Activated naive CD4-positive, alpha-beta T cell treated with anti-CD3 and anti-CD28 coated beads for 36 hours (primary cell): ENCODE measurements at places on chromosomes 1 and 21. TPM values are rescaled to one million over a fixed set of nuclear protein-coding genes. Genes with fewer than 3 reads are reported as not detected.

- no peak for DNase-seq
- H3K36me3 ChIP-seq: peaks cover 4% of the 10 kb centered on the region
- no peak overlapping the region for H3K4me3 ChIP-seq
- peaks cover 32% of the 10 kb centered on the region for H3K4me1 ChIP-seq
- H3K27me3 ChIP-seq: peaks cover 48% of the 10 kb centered on the region
Measured at GRCh38 chr1:218347336-218347722, 2.2 kb downstream of the TGFB2 start.

GRCh38 chr1:31507676-31508530 is 68.4 kb upstream of the TINAGL1 start:
- peaks cover 19% of the 10 kb centered on the region for H3K4me1 ChIP-seq
- H3K4me3 ChIP-seq: no peak overlapping the region
- no peaks in the 10 kb centered on the region for H3K27me3 ChIP-seq
- no peak overlapping the region for H3K27ac ChIP-seq
- DNase-seq: no peak

GRCh38 chr1:112110031-112110430 is 120.6 kb upstream of the KCND3 start:
- H3K27ac ChIP-seq: no peak overlapping the region
- H3K4me3 ChIP-seq: no peak overlapping the region
- H3K36me3 ChIP-seq: no peaks in the 10 kb centered on the region
- peaks cover 16% of the 10 kb centered on the region for H3K27me3 ChIP-seq
- no peak for DNase-seq

DNA sequence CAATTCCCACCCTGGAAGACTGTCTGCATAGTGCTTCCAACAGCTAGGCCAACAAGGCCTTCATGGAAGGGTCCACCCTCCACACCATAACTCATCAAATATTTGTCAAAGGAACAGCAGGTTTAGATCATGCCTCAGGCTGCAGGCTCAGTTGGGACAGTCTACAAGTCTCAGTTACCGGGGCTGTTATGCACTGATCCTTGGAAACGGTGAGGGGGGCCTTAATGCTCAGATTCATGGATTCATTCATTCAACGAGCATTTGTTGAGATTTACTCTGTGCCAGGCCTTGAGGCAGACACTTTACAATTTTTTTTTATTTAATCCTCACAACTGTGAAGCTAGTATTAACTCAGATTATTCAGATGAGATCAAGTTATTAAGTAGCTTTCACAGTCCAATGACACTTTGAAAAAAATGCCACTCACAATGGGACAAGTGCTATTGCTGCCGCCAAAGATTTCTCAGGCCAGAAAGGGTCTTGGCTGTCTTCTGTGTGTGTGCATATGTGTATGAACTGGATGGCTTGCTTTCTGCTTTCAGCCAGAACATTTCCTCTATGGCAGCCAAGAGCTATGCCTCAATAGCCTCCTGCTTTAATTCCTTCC is 8.9 kb upstream of the C1orf216 start:
- no peaks in the 10 kb centered on the region for H3K27me3 ChIP-seq
- H3K4me1 ChIP-seq: no peaks in the 10 kb centered on the region
- peaks cover 6% of the 10 kb centered on the region for H3K36me3 ChIP-seq
- no peak for DNase-seq
- H3K27ac ChIP-seq: no peak overlapping the region

DNA sequence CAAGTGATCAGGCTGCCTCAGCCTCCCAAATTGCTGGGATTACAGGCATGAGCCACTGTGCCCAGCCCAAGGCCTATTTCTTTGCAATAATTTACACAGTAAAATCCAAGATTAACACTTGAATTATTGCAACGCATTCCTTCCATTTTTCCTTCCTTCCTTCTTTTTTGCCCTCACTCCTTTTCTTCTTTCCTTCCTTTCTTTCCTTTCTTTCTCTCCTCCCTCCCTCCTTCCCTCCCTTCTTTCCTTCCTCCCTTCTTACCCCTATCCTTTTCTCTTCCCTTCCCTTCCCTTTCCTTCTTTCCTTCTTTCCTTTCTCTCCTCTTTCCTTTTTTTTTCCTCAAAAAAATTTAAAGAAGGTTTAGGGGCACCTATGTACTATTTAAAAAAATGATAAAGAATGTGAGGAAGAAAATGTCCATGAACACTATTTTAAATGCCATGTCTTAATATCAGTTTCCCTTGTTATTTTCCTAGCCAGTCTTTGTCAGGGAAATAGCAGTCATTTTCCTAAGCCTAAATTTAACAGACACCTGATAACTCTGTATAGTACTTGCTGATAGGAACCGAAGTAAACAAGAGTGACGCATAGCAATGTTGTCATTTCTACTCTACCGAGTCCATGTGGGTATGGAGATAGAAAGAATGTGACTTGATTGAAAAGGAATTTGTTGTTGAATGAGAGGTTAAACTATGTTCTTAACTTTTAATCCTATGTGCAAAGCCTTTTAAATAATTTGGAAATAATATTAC is 79.8 kb upstream of the HMCN1 start:
- H3K36me3 ChIP-seq: no peaks in the 10 kb centered on the region
- H3K4me3 ChIP-seq: no peak overlapping the region
- DNase-seq: no peak
- H3K27ac ChIP-seq: no peak overlapping the region
- H3K27me3 ChIP-seq: no peaks in the 10 kb centered on the region

DNA sequence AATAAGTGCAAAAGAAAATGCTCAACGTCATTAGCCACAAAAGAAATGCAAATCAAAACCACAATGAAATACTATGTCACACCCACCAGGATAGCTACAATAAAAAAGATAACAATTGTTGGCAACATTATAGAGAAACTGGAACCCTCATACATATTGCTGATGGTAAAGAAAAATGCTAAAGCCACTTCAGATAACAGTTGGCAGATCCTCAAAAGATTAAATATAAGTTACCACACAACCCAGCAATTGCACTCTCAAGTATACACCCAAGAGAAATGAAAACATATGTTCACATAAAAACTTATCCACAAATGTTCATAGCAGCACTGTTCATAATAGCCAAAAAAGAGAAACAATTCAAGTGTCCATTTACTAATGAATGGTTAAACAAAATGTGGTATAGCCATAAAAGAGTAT is 20.7 kb downstream of the TRIM33 start:
- no peak overlapping the region for H3K27ac ChIP-seq
- no peaks in the 10 kb centered on the region for H3K27me3 ChIP-seq
- DNase-seq: no peak
- H3K4me3 ChIP-seq: no peak overlapping the region

DNA sequence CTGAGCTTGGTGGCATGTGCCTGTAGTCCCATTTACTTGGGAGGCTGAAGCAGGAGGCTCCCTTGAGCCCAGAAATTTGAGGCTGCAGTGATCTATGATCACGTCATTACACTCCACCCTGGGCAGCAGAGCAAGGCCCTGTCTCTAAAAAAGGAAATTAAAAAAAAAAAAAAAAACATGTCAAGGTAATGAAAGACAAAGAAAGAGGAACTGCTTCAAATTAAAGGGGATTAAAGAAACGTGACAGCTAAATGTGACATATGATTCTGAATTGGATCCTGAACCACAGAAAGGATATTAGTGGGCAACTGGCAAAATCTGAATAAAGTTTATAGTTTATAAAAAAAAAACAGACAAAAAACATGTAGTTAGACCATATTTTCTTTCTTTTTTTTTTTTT is 3.8 kb upstream of the C2CD4D start:
- peaks cover 14% of the 10 kb centered on the region for H3K36me3 ChIP-seq
- peaks cover 34% of the 10 kb centered on the region for H3K4me1 ChIP-seq
- no peak overlapping the region for H3K27ac ChIP-seq
- H3K27me3 ChIP-seq: no peaks in the 10 kb centered on the region

DNA sequence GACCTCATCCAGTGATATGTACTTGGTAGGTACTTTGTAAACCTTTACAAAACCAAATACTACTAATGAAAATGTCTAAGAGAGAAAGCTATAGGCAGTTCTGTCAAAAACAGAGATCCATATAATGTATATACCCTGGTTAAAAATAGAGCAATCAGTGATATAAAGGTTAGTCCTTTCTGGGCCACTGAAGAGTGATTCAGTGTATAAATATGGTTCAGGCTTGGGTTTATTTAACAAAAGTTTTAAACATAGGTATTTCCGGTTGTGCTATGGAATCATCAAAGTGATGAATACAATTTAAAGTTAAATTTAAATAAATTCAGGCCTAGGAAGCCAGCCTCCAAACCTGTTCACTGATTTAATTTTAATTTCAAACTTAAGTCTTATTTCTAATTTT is 108.4 kb upstream of the DMRTA2 start:
- H3K4me3 ChIP-seq: no peak overlapping the region
- DNase-seq: no peak

DNA sequence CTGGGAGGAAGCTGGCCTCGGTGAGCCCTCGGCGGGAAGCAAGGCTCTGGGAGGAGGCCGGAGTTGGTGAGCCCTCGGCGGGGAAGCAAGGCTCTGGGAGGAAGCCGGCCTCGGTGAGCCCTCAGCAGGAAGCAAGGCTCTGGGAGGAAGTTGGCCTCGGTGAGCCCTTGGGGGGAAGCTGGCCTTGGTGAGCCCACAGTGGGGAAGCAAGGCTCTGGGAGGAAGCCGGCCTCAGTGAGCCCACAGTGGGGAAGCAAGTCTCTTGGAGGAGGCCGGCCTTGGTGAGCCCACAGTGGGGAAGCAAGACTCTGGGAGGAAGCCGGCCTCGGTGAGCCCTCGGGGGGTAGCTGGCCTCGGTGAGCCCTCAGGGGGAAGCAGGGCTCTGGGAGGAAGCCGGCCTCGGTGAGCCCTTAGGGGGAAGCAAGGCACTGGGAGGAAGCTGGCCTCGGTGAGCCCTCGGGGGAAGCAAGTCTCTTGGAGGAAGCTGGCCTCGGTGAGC is 36.0 kb downstream of the KRTAP10-1 start:
- H3K27ac ChIP-seq: no peak overlapping the region
- H3K4me3 ChIP-seq: no peak overlapping the region

GRCh38 chr1:6950001-6950765 is 164.9 kb downstream of the CAMTA1 start:
- no peaks in the 10 kb centered on the region for H3K27me3 ChIP-seq
- H3K36me3 ChIP-seq: no peaks in the 10 kb centered on the region
- no peak overlapping the region for H3K4me3 ChIP-seq
- DNase-seq: no peak
- H3K4me1 ChIP-seq: no peaks in the 10 kb centered on the region

- H3K36me3 ChIP-seq: no peaks in the 10 kb centered on the region
- no peak overlapping the region for H3K4me3 ChIP-seq
- H3K27me3 ChIP-seq: no peaks in the 10 kb centered on the region
- DNase-seq: peak; percentile 65
- H3K4me1 ChIP-seq: peaks cover 20% of the 10 kb centered on the region
- H3K27ac ChIP-seq: peak overlapping the region; percentile 63
Measured at GRCh38 chr21:45482899-45483821, 59.1 kb downstream of the SLC19A1 start.

DNA sequence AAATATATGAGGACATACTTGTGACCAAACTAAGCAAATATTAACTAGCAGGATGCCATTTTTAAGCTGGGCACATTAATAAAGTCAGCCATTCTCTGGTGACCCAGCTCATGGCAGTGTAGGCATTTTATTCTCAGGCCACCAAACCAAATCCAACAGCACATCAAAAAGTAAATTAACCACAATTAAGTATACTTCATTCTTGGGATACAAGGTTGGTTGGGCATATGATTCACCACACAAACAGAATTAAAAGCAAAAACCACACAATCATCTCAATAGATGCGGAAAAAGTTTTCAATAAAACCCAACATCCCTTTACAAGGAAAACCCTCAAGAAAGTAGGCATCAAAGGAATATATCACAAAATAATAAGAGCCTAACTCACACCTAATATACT is 101.3 kb downstream of the FAF1 start:
- no peak for DNase-seq
- H3K4me1 ChIP-seq: peaks cover 30% of the 10 kb centered on the region
- H3K27ac ChIP-seq: no peak overlapping the region
- H3K27me3 ChIP-seq: no peaks in the 10 kb centered on the region
- H3K36me3 ChIP-seq: peaks cover 27% of the 10 kb centered on the region
- H3K4me3 ChIP-seq: no peak overlapping the region

- peak overlapping the region; percentile 57 for H3K4me3 ChIP-seq
- peaks cover 53% of the 10 kb centered on the region for H3K4me1 ChIP-seq
- peak overlapping the region; percentile 83 for H3K27ac ChIP-seq
- DNase-seq: peak; percentile 79
- peaks cover 35% of the 10 kb centered on the region for H3K36me3 ChIP-seq
- H3K27me3 ChIP-seq: no peaks in the 10 kb centered on the region
Measured at GRCh38 chr1:52423771-52424170, 19.4 kb downstream of the PRPF38A start.

KCNK1 gene
- total RNA-seq: 0.21 TPM

GRCh38 chr1:73593364-73593763 is 604.6 kb downstream of the LRRIQ3 start:
- H3K4me1 ChIP-seq: no peaks in the 10 kb centered on the region
- no peak overlapping the region for H3K4me3 ChIP-seq
- DNase-seq: no peak
- no peaks in the 10 kb centered on the region for H3K36me3 ChIP-seq

GRCh38 chr1:99645699-99646531 is at the start of gene PALMD:
PALMD (plus strand) TSS chr1:99646113; CDS start chr1:99646318, 205 bp downstream.
- H3K27ac ChIP-seq: no peak within 1 kb of the TSS
- no peak within 1 kb of the TSS for H3K4me3 ChIP-seq
- H3K4me1 ChIP-seq: no peaks in the 10 kb centered on the region
- peaks cover 17% of the 10 kb centered on the region for H3K27me3 ChIP-seq
- no peaks in the 10 kb centered on the region for H3K36me3 ChIP-seq
- no peak for DNase-seq

GRCh38 chr1:85762804-85763203 is 54.6 kb upstream of the ZNHIT6 start:
- H3K27me3 ChIP-seq: no peaks in the 10 kb centered on the region
- no peaks in the 10 kb centered on the region for H3K4me1 ChIP-seq
- H3K27ac ChIP-seq: no peak overlapping the region
- no peak overlapping the region for H3K4me3 ChIP-seq
- DNase-seq: no peak

GRCh38 chr1:163443863-163444262 is 122.1 kb downstream of the NUF2 start:
- no peak overlapping the region for H3K4me3 ChIP-seq
- no peak for DNase-seq
- H3K4me1 ChIP-seq: no peaks in the 10 kb centered on the region
- no peaks in the 10 kb centered on the region for H3K36me3 ChIP-seq
- peaks cover 7% of the 10 kb centered on the region for H3K27me3 ChIP-seq

DNA sequence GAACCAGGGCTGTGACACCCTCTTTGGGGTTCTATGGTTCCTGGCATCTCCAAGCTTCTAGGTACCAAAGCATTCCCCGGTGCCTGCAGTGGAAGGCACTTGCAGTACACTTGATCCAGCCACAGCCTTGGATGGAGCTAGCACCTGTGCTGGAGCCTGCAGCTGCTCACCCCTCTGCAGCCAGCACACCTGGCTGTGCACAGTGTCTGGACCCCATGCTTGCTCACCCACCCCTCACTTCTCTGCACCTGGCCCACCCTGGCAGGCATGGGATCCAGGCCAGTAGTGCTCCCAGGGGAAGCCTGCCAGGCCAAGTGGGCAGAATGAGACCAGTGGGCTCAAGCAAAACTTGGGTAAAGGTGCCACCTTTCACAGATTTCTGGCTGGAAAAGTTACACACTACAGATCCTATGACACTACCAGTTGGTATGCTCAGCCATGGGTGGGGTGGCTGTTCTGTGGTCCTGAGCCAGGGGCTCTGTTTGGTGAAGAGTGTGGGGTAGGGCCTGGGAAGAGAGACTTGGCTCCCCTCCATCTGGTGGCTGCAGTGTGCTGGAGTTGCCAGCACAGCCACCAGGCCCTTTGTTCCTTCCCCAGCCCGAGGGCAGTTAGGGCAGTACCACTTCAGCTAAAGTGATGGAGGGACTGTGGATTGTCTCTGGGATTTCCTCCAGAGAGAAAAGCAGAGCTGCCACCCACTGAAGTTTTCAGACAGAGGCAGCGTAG is 157.8 kb upstream of the LRRC7 start:
- H3K36me3 ChIP-seq: no peaks in the 10 kb centered on the region
- no peaks in the 10 kb centered on the region for H3K27me3 ChIP-seq
- no peaks in the 10 kb centered on the region for H3K4me1 ChIP-seq
- DNase-seq: no peak
